EL (cell line): ENCODE measurements at places on chromosomes 1 and 21.

DNA sequence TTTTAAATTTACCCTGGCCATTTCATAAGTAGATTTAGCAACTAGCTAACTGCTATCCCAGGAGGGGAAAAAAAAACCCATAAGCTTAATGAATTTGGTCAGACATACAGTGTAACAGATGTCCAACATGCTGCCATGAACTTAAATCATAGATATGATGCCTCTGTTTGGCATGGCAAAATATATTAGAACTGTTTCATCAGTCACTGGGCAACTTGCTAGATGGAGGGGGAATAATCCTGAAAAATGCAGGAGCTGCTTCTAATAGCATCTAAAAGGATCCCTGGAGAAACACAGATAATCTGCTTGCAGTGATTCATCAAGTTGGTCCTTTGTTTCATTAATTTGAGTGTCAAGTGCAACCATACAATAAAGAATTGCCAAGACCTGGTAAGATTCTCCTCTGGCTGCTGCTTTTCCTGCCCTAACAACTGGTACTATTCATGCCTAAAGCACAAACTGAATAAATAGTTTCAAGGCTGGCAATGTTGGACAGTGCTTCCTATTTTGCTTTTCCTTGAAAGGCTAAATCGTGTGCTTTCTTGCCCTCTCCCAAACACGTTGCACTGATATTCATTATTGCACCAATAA, 1.5 kb upstream of the ST6GALNAC5 start:
- DNase-seq = no peak

GRCh38 chr1:171185091-171185490, at the start of gene FMO2:
Gene FMO2 (plus strand): TSS chr1:171185300. CDS start chr1:171185714, 414 bp downstream.
- DNase-seq = no peak

DNA sequence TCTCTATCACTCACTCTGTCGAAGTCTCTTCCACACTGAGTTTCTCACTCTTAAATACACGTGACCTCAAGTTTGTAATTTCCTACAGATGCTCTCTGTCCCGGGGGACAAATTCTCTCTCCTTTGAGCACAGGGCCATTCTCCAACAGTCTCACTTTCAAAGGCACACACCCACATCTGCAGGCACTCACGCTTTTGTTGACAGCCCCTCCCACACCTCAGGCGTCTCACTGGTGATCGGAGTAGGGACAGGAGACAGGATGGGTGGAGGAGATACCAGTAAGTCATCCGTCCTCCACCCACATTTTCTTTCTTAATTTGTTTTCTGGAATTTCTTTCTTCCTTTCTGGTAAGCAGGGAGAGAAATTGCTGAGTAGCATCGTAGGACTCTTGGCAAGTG, 40.6 kb upstream of the GREM2 start:
- DNase-seq = no peak

DNA sequence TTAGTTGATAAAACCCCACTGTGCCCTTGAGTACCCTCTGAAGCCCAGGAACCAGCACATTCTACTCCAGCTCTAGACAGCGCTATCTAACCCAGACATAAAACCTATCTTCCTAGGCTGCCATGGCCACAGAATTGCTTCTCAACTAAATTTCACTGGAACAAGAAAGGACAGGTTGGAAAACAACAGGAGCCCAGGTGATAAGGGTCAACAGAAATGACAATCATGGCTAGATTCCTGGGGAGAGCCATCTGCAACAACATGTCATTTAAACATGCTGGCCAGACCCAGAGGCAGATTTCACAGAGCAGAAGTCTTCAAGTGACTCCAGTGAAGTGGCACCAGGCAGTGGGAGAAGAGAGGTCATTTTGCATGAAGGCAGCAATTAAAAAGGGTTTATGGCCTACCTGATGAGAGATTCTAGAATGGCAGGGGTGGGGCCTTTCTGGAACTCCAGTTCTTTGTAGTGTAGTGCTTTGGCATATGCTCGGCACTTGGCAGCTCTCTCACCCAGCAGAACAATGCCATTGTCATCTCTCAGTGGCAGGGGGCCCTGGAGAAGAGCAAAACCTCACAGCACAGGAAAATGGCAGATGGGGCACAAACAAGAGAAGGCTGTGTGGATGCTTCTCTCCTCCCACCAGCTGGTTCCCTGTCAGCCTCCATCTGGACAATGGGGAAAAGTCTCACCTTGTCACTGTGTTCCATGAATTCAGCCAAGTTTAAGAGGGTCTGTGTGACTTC, 9.9 kb downstream of the ANGPTL7 start:
- no peak for DNase-seq

GRCh38 chr1:19043579-19044443, 87.3 kb upstream of the IFFO2 start:
- DNase-seq = no peak

DNA sequence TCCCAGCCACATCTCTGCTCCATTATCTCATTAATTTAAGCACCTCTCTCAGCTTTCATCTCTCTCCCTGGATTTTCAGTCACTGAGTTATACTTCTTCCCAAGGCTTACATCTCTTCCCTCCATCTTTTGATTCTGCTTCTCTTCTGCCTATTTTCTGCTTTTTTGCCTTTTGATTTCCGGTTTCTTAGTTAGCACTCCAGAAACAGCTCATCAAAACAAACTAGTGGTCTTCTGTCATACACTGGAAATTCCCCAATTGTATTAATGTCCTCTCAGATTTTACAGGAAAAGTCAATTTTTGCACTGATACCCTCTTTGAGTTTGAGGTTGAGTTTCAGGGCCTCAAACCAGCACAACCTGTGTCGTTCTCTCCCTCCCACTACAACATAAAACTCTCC, 1.5 kb downstream of the LCE3E start:
- DNase-seq = no peak

DNA sequence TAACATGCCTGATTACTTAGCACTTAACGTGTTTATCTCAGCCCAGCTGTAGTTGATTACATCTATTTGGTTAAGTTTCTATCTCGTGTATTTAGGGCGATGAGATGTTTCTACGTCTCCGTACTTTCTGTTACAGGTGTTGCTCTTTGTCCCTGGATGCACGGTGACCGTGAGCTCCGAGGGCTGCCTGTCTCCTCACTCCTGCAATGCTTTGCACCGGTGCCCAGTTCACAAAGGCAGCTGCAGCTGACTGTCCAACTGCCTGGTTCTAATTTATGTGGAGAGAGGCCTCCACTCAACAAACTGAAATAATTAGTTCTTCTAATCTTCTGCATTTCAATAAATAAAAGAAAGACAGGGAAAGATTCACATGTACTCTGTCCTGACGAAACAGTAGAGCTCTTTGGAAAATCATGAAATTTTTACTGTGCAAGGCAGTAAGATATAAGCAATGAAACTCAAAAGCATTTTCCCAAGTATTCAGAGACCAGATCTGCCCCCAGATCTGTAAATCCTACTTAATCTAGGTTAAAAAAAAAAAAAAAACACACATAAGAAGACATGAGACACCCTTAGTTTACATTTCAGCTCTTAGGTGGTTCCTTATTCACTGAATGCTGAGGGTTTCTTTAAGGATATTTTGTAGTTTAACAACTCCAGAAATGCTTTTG, 108.2 kb downstream of the TGFBR3 start:
- DNase-seq = no peak

DNA sequence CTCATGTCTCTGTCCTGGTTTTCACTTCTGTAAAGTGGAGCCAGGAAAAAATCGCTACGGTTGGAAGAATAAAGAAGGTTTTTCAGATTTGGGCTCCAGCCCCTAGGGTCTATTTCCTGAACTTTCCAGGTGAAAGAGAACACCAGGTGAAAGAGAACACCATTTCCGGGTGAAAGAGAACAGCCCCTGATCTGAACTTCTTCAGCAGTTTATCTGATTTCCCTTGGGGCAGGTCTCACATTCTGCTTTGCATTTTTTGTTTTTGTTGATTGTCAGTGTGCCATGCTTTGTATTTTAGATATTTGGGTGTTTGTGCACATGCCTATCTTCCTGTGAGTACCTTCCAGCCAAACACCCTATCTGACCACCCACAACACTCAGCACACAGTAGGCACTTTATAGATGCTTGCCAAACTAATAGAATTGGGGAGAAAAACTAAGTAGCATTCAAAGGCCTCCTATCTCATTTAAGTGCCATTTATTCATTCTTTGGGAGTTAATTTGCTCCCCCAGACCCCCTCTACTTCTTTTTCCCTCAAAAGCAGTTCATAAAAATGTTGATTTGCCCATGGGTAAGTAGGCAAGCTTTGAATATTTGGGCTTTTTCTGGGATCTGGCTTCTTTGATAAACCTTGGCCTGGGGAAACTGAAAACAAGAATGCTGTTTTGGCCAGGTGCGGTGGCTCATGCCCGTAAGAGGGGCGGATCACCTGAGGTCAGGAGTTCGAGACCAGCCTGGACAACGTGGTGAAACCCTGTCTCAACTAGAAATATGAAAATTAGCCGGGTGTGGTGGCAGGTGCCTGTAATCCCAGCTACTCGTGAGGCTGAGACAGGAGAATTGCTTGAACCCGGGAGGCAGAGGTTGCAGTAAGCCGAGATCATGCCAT, 2.2 kb downstream of the NAV1 start:
- DNase-seq = no peak

DNA sequence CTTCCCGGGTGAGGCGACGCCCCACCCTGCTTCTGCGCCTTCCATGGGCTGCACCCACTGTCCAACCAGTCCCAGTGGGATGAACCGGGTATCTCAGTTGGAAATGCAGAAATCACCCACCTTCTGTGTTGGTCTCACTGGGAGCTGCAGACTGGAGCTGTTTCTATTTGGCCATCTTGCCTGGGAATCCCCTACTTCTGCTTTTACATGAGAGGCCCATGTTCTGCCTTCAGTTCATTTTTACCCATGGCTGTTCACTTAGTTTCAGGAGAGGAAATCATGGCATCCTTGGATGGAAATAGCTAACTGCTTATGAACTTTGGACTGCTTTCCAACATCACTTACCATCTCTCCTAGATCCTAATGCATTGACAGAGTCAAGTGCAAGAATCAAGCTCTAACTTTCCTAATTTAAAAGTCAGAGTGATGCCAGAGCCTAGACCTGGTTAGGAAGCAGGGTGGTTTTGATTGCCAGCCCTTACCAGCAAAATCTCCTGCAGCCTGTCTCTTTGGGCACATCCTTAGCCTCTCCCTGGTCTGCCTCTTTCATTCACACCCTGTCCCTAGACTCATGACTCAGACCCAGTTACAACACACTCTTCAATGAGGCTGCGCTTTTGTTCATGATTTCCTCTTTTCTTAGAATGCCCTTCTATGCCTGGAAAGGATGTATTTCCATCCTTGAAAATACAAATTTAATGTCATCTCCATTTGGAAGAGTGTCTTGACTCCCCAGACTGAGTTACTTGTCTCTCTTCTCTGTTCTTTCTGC, 137.2 kb downstream of the KCTD3 start:
- peak; percentile 38 for DNase-seq

DNA sequence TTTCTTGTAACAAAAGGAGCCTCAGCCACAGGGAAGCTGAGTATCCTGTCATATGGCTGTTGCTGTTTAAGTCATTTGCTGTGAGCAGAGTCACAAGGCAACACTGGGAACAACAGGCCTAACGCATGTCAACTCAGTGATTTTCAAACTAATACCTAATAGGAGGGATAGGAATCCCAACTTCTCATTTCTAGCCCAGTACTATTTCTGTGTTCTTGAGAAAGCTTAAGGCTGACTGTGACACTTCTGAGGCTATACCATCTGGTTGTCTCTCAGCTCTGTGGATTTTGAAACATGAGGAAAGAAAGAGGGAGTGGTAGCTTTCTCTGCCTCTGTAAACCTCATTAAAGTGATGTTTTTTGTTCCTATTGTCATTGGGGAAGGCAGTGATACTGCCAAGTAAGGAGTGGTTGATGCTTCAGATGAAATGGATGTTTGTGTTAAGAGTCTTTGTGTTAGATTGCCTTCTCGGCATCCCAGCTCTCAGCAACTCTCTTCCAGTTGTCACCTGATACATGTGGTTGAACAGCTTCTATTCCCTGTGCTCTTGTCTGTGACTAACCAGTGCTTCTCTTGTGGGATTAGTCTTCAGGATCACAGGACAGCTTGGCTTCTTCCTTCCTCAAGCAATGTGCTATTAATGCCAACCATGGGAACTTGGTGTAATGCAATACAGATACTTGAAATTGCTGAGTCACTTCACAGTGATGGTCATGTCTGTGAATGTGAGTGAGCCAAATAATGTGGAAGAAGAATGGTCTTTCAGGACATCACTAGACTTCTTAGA, 166.8 kb upstream of the IVNS1ABP start:
- peak; percentile 74 for DNase-seq

DNA sequence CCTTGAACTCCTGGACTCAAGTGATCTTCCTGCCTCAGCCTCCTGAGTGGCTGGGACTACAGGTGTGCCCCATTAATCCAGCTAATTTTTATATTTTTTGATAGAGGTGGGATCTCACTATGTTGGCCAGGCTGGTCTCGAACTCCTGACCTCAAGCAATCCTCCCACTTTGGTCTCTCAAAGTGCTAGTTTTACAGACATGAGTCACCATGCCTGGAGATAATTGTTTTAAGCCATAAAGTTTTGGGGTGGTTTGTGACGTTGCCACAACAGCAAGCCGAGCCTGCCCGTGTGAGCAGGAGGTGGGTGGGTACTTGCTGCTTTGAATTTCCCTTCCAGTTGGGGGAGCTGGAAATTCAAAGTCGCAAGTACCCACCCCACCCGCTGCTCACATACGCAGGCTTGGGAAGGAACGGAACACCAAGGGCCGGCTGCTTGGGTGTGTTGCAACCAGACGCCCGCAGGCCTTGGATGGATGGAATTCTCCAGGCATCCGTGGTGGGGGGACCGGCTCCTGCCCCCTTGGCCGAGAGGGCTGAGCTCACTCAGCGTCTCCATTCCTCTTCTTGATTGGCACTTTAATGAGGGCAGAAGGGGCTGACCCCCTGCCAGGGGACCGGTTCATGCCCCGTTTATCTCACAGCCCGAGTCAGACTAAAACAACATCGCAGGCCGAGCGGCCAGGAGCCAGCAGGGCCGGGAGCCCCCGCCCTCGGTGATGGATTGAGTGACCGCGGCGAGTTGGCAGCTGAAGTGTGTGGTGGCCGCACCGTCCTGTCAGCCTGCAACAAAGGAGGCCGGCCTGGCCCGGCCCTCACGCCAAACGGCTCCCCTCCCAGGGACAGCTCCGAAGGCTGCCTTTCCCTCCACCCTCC, 78.1 kb downstream of the DHRS3 start:
- DNase-seq = peak; percentile 94

- no peak for DNase-seq
These were observed 50.1 kb downstream of the HLX start for GRCh38 chr1:220929304-220929703.

- no peak for DNase-seq
These were observed 74.0 kb upstream of the GALNT2 start for GRCh38 chr1:229993060-229993459.

GRCh38 chr1:198598796-198599321, 40.0 kb upstream of the PTPRC start:
- no peak for DNase-seq

DNA sequence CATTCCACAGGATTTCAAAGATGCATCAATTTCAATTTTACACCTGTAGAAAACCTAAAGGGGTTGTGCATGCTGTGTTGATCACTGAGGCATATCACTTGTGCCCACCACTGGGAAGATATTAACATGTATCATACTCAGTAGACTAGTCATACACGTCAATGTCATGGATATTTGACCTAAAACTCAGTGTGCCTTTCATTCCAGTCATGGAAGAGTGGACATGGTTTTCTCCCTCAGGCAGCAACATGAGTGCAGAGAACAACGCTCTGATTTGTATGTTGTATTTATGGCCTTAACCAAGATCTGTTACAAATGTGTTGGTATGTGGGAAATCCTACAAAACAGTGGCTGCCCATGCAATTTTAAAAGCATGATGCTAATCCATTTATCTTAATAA, 6.1 kb upstream of the C1orf53 start:
- DNase-seq = no peak

- DNase-seq = no peak
These were observed 9.9 kb upstream of the CCT8 start for GRCh38 chr21:29083306-29083705.

- DNase-seq = no peak
These were observed 121.2 kb downstream of the UBR4 start for GRCh38 chr1:19088717-19089442.

- peak; percentile 4 for DNase-seq
These were observed 61.3 kb downstream of the GLUL start for GRCh38 chr1:182330303-182330702.
